NCI-H460 (cell line): ENCODE measurements at places on chromosomes 12 and 14. TPM values are rescaled to one million over a fixed set of nuclear protein-coding genes. Genes with fewer than 3 reads are reported as not detected.

DNA sequence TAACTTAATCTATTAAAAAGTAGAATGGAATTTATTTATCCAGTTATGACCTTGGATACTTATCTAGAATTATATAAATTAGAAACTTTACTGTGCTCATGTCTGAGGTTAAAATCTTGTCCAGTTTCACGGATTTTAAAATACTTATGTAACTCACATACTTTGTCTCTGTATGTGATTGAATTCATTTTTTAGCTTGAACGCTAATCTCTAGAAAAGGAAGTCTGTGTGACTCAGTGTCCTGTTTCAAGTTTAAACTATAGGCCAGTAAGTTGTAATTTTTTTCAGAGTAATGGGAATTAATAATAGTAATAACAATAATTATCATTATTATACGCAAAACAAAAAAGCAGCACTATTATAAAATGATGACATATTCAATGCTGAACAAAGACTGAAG, 168.6 kb downstream of the CPNE8 start:
- DNase-seq = no peak

DNA sequence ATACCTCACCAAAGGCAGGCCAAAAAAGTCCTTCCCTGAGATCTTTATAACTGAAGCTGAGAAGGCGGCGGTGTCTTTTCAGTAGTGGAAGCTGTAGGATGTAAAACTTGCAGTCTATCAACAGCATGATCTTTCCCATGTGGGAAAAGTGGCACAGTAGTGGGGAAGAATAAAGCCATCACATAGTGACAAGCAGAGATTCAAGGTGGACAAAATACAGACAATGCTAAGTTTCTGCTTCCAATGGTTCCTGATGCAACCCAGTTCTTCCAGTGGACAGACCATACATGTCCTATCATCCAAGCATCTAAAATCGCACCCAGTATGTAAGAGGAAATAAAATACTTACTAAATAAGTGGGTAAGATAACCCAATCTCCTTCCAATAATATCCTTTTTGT, 4.1 kb downstream of the RPS6KA5 start:
- no peak for DNase-seq

DNA sequence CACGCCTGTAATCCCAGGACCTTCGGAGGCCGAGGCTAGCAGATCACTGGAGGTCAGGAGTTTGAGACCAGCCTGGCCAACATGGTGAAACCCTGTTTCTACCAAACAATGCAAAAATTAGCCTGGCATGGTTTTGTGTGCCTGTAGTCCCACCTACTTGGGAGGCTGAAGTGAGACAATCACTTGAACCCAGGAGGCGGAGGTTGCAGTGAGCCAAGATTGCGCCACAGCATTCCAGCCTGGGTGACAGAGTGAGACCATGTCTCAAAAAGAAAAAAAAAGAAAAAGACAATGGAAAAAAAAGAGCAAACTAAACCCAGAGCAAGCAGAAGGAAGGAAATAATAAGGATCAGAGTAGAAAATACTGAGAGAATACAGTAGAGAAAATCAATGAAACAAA, 5.4 kb downstream of the CHURC1 start:
- no peak for DNase-seq

GRCh38 chr12:51351913-51352532, 5.5 kb upstream of the CELA1 start:
- peak; percentile 62 for DNase-seq

DNA sequence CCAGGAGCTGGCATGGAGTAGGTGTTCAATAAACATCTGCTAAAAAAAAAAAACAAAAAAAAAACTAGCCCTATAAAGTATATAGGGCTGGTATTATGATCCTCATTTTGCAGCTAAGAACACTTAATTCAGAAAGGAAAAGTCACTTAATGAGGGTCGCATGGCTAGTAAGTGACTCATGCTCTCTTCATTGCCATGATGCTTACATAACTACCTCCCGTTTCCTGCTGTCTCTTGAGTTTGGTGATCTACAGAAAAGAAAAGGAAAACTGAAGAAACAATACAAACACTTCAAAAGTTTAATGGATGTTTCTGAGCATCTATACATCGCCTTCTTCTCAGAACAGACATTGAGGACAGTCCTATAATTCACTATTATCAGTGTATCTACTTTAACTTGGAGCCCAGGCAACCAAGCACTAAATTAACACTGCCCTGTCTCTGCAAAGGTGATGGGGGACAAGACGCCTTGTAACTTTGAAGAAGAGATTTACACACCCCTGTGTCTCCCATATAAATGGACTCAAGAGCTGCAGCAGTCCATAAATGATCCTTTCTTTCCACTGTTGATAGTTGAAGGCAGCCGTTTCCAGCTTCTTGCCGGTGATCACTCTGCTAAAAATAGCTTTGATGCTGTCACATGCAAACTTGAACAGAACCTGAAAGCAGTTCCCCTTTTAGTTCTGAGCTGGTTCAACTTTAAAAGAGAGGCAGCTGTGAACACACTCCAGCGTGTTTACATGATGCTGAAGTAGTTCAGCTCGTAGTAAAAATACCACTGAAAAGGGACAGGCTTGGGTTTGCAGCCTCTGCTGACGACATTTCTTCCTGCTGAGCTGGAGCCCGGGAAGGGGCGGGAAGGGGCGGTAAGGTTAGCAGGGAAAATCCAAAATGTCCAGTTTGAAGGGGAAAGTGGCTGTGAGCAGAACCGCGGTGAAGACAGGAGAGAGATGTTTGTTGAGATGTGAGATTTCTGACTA, 113.3 kb downstream of the FOXN3 start:
- DNase-seq = no peak

DNA sequence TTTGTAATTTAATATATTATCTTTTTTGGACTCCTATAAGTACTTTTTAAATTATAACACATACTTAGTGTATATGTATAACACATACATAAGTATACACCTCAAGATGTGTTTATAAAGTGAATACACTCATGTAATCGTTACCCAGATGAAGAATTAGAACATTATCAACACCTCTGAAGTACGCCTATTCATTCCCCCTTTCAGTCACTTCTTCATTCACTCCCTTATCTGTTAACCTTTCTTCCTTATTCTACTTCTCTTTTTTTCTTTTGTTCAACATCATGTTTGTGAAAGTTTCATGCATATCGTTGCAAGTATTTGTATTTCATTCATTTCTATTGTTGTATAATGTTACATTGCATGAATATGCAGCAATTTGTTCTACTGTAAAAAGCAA, 98.5 kb downstream of the ARID2 start:
- DNase-seq = no peak

GRCh38 chr12:125351788-125352187, 286.6 kb downstream of the AACS start:
- no peak for DNase-seq

DNA sequence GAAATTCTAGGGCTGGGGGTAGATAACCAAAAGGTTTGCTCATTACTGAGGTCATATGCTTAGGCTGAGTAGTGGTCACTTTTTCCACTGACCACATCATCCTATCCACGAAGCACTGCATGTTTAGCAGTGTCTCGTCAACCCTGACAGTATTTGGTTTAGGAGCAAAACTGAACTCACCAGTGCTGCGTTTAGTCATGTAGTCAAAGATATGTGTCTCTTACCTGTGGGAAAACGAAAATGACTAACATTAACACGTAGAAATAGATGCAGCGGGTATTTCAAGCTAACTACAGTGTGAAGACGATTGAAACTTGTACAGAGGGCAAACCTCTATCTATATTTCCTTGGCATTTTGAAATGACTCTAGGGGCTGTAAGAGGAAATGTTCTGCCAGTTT, 34.6 kb downstream of the MTHFD1 start:
- DNase-seq = no peak

GRCh38 chr12:42129595-42130204, 15.0 kb downstream of the GXYLT1 start:
- peak; percentile 75 for DNase-seq

DNA sequence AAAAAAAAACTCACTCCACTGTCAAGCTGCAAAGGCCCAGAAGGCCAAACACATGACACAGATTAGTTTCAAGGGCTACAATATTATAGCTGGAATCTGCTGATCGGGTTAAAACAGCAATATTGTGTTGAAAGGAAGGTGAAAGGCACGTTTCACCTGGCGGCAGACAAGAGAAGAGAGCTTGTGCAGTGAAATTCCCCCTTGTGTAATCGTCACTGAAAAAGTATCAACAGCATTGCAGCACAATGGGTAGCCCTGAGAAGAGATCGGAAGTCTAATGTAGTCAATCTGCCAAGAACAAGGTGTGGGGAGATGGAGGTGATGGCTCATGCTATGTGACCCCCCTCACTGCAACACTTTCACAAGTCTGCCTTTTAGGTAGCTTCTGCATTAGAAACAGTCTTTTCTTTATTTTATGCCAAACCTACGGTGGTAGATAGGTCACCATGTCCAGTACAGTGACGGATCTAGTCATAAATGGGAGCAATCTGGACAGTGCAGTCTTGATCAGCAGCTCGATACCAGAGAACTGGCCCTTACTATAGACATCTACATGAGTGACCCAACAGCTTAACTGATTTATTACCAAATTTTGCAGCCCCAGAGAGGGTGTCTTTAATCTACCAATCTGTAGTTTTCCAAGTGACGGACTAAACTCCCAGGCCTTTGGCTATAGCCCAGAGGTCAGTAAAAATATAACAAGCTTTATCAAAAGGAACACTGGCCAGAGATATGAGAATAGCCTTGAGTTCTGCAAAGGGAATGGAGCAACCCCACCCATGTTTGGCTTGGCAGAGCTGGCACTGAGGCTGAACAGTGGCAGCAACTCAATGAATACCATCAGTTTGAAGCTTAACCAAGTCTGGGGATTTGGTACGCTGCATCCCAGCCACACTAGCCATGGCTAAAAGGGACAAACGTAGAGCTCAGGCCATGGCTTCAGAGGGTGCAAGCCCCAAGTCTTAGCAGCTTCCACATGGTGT, 35.4 kb downstream of the SPTSSA start:
- no peak for DNase-seq

DNA sequence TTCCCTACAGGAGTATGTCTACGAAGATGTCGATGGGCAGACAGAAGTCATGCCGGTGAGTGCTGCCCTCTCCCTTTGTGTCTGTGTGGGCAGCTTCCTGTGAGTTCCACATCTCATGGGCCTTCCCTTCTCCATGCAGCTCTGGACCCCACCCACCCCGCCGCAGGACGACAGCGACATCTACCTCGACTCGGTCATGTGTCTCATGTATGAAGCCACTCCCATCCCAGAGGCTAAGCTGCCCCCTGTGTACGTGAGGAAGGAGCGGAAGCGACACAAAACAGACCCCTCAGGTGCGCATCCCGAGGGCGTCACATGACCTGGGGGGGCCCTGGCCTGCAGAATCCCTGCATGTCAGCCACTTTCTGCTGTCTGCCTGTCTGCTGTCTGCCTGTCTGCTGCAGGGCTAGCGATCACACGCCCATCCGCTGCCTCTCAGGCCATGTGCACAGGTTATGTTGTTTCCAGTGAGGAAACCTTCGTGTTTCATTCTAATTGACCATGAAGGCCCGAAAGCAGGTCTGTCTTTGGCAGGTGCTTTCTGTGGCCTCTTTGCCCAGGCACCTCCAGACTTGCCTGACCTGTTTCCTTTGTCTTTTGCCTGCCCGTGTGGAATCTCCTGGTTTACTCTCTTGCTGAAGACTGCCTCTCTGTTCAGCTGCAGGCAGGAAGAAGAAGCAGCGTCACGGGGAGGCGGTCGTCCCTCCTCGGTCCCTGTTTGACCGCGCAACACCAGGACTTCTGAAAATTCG, 95.1 kb downstream of the EP400 start:
- DNase-seq = no peak

- DNase-seq = no peak
These were observed 50.6 kb downstream of the WDHD1 start for GRCh38 chr14:54976316-54976715.

GRCh38 chr12:51320311-51320694, 3.7 kb downstream of the BIN2 start:
- DNase-seq = no peak

DNA sequence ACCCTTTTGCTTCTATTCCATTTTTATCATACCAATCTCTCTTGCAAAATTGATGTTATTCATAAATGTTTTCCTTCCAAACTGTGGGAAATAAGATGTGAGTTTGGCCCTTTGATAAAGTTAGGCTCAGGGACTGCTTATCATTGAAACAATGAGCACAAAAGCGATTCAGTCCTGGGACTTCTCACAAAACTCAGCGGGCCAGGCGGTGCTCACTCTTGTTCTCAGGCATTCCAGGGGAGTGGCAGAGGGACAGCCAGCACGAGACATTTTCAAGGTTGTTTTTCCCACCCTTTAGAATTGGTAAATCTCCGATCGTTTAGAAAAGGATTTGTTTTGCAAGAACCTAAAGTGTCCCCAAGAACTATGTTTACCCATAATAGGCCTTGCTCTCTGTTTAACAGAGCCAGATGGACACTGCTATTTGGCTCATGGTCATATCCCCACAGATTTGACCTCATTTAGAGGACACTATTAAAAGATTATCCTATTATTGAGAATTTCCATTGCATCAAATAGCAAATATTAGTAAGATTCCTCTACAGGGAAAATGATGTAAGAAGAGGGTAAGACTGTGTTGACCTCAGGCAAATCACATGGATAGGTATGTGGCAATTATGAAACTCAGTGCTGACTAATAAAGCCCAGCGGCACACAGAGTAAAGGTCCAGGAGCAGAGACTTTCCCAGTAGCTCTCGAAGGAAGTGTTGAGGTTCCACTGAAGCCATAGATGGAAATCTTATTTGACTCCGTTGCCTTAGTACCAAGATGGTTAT, 102.7 kb upstream of the USP44 start:
- peak; percentile 91 for DNase-seq

DNA sequence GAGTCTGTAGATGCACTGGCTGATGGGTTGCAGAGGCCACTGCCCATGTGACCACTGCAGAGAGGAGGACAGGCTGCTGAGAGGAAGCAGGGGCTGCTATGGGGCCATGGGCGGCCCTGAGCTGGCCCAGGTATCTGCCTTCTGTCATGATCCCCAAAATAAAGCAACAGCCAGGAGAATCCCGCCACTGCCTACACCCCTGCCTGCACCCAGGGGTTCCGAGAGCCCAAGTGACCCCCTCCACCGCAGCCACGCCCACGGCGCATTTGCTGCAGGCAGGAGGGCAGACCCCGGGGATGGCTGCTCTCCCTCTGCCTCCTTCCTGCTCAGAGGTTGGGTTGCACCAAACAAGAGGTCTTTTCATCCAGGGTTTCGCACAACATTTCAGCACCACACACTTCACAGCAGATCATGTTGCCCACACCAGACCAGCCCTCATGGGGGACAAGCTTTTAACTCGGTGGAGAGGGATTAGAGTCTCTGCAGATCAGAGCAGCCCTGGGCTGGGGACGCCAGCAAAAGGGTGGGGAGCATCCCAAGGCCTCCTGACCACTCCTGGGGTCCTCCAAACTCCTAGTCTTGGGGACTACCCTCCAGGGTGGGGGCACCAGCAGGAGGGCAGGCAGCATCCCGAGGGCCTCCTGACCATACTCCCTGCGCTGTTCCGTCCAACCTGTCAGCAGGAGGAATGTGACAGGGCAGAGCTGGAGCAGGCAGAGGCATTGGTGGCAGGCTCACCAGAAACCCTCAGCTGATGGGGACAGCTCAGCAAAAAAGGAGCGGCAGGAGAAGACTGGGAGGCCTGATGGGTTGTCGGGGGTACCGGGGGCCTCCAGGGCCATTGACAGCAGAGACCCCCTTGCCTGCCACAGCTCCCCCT, 14.1 kb downstream of the CCDC85C start:
- no peak for DNase-seq

DYRK4 gene
- 59.9 and 62.0 TPM in 2 replicates for total RNA-seq

APOF gene
- total RNA-seq = not detected in 2 replicates

FSCB gene
- total RNA-seq = not detected in 2 replicates

NOPCHAP1 gene
- 24.4 and 29.9 TPM in 2 replicates for total RNA-seq

PMEL gene
- total RNA-seq = 0.78 and 1.3 TPM in 2 replicates

KIF5A gene
- total RNA-seq = 0.07 and 0.09 TPM in 2 replicates
